ENCODE measurements at places on chromosomes 3 and 15. TPM values are rescaled to one million over a fixed set of nuclear protein-coding genes. Genes with fewer than 3 reads are reported as not detected.

DNA sequence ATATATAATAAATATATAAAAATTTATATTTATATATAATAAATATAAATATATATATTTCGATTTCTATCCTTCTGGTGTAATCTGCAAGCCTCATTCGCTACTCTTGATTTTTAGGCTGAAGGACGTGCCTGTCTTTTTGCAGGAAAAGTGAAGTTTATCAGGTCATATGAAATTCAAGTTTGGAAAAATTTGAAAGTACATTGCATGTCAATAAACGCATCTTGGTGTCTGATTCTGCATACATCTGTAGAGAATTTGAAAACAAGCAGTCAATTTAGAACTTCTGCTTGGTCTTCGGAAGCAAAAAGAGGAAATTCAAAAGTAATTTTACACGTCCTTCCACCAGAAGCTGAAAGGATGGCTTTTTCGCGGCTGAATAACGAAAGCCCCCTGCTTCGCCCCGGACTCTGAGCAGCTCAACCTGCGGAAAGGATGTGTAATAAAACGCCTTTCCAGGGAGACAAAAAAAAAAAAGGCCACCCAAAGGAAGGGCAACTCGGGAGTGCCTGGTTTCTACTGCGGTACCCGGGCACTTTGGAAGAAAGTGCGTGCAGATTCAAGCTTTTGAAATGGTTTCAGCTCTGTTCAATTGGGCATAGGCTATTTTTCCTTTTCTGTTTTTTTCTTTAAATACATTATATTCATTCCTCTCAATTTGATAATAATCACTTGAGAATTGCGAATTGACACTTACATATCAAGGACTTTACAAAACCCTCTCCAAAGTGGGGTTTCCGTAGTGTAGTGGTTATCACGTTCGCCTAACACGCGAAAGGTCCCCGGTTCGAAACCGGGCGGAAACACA lies 1.5 kb upstream of the MYNN start:
- peak; percentile 41 for DNase-seq

DNA sequence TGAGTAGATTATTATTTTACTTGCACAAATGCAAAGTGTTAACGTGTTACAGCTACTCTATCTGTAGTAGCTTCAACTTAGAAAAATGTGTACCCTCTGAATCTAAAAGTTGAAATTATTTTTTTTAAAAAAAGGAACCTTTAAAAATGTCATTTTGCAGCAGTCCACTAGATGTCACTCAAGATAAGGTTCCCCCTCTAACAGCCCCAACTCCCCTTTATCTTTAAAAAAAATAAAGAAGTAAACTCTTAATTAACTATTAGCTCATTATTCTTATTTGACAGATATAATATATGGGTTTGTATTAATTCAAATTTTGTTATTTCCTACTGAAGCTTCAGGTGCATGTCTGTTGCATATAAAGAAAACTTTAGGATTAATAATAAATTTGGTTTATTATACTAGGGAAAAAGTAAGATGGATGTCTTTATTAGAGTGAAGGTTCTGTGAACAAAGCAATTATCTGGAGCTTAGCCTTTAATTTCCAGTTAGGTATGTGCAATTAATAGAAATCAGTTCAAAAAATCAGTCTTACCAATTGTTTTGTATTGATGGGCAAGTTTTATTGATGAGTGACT lies 288.5 kb downstream of the VGLL3 start:
- no peak for DNase-seq

DNA sequence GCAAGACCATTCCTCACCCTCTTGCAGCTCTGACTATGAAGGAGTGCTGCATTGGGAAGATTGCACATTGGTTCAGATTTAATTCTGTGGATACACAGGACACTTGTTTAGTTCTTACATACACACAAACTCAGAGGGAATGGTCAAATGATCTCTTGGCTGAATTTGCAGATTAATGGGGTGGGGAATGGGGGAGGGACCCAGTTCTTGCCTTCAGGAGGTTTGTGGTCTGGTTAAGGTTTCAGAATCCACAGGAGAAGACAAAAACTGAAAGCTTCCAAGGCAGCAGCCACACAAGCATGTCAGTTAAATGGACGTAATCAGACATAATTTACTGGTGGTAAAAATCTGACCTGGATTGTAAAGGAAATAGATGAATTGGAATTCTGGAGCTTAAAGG lies 257.1 kb upstream of the ROPN1 start:
- no peak for DNase-seq

- DNase-seq: no peak
Measured at GRCh38 chr3:47012342-47013230, 33.1 kb downstream of the NBEAL2 start.

GRCh38 chr3:41966206-41966605 lies 4.3 kb upstream of the ULK4 start:
- DNase-seq: no peak

DNA sequence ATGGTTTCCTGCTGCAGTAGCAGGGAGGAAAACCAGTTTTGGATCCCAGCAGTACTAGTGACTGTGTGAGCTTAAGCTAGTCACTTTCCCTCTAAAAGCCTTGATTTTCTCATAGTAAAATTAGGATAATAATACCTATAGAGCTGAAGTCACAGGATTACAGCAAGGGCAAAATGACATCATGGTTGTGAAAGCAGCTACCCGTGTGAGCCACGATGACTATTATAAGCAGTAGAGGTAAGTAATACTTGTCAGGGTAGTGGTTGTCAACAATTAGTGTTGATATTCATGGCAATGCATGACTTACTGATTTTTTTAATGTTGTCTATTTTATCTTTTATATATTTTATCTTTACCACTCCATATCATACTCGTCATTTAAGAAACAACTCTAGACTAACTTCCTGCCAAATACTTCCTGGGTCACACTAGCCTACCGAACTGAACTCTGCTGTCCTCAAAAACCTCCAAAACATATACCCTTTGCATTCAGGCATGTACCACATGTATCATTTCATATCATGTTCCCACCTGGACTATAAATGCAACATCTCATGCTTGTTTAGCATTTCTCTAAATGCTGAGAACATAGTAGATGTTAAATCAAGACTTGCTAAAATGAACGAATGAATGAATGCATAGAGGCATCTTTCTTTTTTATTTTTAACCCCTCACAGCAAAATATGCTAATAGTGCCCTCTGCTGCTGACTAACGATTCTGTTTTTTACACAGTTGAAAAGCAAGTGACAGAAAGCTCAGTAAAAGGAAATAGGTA lies 172.6 kb downstream of the P3H2 start:
- no peak for DNase-seq

- DNase-seq: no peak
Measured at GRCh38 chr15:35466476-35466875, 79.5 kb downstream of the DPH6 start.

DNA sequence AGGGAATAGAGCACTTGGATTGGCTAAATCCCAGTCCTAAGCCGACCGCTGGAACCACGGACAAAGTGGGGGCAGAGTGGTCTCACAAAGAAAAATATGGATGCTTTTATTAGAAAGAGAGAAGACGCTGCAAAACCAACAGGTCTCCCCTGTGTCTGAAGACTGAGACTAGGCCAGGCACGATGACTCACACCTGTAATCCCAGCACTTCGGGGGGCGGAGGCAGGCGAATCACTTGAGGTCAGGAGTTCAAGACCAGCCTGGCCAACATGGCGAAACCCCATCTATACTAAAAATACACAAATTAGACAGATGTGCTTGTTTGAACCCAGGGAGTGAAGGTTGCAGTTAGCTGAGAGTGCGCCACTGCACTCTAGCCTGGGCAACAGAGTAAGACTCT lies 61.8 kb downstream of the ZDHHC19 start:
- no peak for DNase-seq

DNA sequence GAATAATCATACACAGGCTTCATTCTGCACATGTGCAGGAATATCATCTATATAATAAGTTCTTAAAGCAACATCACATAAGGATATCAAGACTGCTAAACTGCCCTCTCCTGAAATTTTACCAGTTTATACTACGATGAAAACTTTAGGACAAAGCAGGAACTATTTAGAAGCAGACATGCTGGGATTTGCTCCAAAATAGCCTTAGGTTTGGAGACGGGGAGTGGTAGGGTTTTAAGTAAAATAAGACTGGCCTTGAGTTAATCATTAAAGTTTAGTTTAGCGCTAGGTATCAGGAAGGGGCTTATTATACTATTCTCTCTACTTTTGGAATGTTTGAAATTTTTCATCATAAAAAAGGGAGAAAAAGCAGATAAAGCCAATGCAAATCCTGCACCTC lies 115.8 kb downstream of the SRGAP3 start:
- DNase-seq: no peak

DNA sequence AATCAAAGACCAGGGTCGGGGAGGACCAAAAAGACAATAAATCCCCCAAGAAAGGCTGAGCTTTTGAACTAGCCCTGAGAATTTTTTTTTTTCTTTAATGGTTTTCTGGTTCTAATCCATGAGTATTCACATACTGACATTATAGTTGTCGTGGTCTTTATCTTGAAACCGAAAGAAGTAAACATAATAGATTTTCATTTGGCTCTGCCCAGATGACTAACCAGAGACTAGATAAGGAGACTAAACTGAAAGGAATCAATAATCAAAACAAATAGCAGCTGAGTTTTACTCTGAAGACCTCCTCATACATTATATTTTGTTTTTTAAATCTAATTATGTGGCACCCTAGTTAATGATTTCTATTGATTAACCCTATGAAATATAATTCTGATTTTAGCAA lies 381.4 kb downstream of the CNTN3 start:
- DNase-seq: no peak

- no peak for DNase-seq
Measured at GRCh38 chr15:69414701-69415167, 585 bp downstream of the KIF23 start.

The SLC28A1 gene
- total RNA-seq: 0.49 TPM

The SLC6A11 gene
- total RNA-seq: not detected

The GP9 gene
- total RNA-seq: not detected

The TMEM207 gene
- not detected for total RNA-seq

The IL17RE gene
- 0.84 TPM for total RNA-seq

The DNASE1L3 gene
- 0.84 TPM for total RNA-seq

The NCEH1 gene
- 7.2 TPM for total RNA-seq

The ANKRD63 gene
- total RNA-seq: not detected

The GOLGA6B gene
- not detected for total RNA-seq

The MST1R gene
- 0.61 TPM for total RNA-seq

The USP3 gene
- total RNA-seq: 13.5 TPM

The RMDN3 gene
- 19.1 TPM for total RNA-seq

Data from psoas muscle (tissue), 8 donors.